Fibroblast of villous mesenchyme (primary cell): ENCODE measurements at places on chromosomes 3 and 15.

DNA sequence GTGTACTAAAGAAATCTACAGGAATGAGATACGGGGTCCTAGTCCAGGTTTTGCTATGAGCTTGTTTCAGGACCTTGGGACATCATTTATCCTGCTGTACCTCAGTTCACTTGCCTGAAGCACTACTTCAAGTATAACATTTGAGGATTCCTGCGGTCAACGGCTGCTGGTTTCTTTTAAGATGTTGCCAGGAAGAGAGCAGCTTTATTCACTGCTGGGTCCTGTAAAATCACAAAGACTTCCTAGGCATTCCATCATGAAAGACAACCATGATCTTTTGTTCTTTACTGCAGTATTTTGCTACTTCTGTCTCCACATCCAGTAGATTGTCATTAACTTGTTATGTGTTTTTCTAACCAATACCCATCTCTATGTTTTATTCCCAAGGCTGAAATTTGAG, 61.0 kb upstream of the PYDC2 start:
- no peak for DNase-seq

DNA sequence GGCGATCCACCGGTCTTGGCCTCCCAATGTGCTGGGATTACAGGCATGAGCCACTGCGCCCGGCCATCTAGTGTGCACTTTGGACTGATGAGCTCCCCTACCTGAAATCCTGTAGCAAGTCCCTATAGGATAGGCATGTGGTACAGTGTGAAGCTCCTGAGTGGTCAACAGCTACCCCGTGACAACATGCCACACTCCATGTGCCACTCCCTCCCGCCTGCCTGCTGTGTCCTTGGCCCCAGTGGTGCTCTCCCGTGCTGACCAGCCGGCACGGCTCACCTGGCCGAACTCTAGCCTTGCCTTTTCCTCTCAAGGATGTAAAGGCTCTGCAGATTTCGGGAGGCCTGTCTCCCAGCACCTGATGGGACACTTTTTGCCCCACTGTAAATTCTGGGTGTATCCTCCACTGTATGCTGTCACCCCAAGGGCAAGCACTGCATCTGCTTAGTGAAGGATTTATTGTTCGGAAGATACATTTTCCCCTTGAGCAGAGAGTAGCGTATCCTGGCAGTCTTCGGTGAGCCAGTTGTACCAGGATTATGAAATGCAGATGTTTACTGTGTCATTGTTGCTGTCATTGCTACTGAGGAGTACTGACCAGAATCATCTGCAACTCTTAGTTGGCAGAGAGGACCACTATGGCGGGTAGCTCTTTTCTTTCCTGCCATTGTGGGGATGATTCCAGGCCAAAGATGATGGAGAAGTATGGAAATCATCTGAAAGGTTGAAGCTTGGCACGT, 64.7 kb downstream of the IGF1R start:
- DNase-seq: no peak

GRCh38 chr3:126474498-126475412, 936 bp downstream of the ZXDC start:
- DNase-seq: peak; percentile 48

GRCh38 chr3:71175691-71176365, 407.7 kb downstream of the FOXP1 start:
- no peak for DNase-seq

DNA sequence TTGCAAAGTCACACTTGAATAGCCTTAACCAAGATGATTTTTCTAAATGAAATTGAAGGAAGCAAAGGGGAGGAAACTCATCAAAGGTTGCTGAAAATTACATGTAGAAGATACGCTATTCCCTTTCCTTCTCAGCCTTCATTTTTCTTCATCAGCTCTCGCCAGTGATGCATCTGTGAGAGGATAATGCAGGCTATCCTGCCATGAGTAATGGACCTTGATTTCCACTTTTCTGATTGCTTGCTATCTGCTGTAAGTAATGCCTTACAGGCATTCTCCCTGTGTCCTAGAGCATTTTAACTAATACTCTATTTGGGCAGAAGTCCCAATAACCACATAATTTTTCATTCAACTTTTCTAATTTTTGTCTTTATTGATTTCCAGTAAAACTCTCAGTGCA, 162.6 kb downstream of the BBX start:
- no peak for DNase-seq

DNA sequence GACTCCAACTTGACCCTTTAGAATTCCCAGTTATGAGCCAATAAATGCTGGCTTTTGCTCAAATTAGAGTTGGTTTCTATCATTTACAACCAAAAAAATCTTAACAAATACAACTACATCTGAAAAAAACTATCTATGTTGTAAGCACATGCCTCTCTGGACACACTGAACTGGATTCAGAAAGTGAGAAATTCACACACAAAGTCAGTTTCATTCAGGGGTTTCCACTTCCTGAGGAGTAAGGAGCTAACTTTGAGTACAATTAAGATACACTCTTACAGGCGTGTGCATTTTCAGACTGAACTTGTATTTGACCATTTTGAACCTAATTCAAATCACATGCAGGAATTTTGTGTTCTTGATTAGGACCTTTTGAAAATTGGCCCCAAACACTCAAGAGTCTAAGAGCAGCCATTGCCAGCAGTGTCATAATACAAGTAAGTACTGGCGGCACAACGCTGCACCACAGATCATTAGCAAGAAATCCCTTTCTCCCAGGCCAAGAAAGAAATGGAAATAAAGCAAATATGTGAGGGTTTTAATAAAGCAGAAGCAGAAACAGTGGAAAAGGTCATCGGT, 31.2 kb downstream of the LINS1 start:
- no peak for DNase-seq

- DNase-seq: no peak
These were observed 72.6 kb downstream of the NAALADL2 start for GRCh38 chr3:174931473-174932353.

DNA sequence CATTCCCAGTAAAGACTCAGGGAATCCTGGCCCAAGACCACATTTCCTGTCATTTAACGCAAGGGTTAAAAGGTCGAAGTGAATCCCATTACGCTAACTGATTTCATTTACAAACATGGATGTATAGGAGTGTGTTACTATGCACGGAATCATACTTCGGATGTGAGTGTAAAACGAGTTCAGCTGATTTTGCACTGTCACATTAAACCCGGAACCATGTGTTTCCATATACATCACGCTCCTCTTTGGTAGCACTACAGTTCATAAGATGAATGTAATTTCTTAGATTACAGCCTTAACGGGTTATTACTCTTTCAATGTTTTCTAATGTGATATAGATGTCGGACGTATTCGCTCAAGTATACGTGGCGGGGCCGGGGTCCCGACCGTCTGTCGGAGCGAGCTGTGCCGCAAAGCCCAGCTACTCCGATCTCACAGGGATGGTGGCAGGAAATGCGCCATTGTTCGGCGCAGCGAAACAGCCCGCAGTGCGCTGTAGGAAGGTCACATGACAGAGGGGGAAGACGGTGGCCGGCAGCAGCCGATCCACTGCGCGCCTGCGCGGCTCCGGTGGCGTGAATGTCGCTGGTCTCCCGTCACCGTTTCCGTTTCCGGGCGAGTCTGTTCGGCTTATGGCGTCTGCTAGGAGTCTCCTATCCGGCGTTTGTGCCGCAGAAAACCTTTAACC, 97.3 kb downstream of the NPAP1 start:
- DNase-seq: peak; percentile 48

- DNase-seq: peak; percentile 63
These were observed 116.2 kb upstream of the NECTIN3 start for GRCh38 chr3:110955301-110955880.

- no peak for DNase-seq
These were observed 42.4 kb upstream of the VPS8 start for GRCh38 chr3:184769382-184770170.

- peak; percentile 37 for DNase-seq
These were observed 383.0 kb downstream of the TBL1XR1 start for GRCh38 chr3:176814285-176814684.

- peak; percentile 9 for DNase-seq
These were observed 152.4 kb downstream of the AGBL1 start for GRCh38 chr15:86231864-86232721.

GRCh38 chr3:100877286-100877685, 115.9 kb downstream of the ABI3BP start:
- no peak for DNase-seq

GRCh38 chr15:98800437-98801233, 152.3 kb downstream of the IGF1R start:
- peak; percentile 91 for DNase-seq

GRCh38 chr15:43792761-43793476, 799 bp downstream of the SERF2 start:
- DNase-seq: peak; percentile 33

DNA sequence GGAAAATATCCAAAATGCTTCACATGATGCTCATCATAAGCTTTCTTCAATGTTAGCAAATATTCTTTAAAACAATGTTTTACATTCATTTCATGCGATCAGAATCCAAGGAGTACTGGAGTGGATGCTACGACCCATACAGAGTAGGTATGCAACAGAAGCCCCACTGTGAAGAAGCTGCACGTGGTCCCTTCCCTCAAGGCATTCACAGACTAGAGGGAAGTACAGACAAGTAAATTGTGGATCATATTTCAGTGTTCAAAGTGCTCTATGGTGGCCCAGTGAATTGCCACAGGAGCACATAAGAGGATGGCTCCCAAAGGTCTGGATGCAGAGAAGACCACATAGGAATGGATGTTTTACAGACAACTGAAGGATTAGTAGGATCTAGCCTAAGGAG, 789.9 kb downstream of the IGSF11 start:
- no peak for DNase-seq

DNA sequence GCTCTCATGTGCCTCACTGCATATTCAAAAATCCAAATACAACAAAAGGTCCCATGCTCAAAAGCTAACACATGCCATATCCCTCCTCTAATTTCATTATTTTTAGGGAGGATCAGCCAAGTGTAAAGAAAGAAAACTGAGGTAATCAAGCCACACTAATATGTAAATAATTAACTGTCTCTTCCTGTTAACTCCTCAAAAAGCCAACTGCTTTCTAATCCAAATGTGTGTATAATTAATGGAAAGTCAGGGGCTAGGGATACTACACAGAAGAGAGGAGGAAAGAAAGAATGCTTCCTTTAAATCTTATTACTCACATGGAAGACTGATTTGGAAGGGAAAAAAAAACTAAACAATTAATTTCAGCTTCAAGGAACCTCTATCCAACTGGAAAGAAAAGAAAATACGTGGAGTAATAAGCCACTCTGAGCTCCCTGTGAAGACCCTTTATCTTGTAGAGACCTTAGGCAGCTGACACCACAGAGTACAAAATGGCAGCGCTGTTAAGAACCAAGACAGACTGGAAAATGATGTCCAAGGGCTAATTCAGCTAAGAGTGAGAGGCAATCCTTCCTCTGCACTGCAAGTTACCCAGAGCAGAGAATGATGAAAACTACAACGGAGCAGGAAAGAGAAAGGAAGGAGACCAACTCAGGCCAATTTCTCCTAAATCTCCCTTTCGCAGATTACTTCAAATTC, 56.8 kb downstream of the ZNF148 start:
- DNase-seq: no peak

DNA sequence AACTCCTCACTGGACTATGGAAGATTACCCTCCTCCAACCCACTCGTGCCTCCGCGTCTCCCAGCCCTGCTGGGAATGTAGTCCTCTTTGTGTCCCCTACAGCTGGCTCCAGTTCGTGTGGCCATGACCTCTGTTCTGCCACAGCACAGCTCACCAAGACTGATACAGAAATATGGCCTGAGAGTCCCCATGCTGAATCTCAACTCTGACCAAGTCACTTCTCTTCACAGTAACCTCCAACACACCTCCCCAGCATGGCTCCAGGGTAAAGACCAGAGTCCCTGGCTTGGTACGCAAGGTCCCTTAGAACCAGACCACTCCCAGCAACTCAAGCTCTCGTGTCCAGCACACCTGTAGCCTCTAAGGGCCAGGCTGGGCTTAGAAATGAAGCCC, 2.3 kb upstream of the COL7A1 start:
- no peak for DNase-seq
